Left lung (tissue), 14 donors: ENCODE measurements at places on chromosomes 12 and 14. TPM values are rescaled to one million over a fixed set of nuclear protein-coding genes. Genes with fewer than 3 reads are reported as not detected.

GRCh38 chr14:36550899-36551298 is 30.9 kb upstream of the NKX2-1 start:
- DNase-seq = no peak

- no peak for DNase-seq
These were observed 15.0 kb upstream of the ORAI1 start for GRCh38 chr12:121611306-121611705.

- DNase-seq = no peak
These were observed 225.8 kb downstream of the C12orf42 start for GRCh38 chr12:103269946-103270345.

- peak; percentile 96 for DNase-seq
These were observed at the start of gene ITGA7 for GRCh38 chr12:55707841-55708694. ITGA7 (minus strand) TSS chr12:55707904; CDS start chr12:55707682, 222 bp downstream.

The CAPZA3 gene
- polyA plus RNA-seq = 0.46 TPM

DNA sequence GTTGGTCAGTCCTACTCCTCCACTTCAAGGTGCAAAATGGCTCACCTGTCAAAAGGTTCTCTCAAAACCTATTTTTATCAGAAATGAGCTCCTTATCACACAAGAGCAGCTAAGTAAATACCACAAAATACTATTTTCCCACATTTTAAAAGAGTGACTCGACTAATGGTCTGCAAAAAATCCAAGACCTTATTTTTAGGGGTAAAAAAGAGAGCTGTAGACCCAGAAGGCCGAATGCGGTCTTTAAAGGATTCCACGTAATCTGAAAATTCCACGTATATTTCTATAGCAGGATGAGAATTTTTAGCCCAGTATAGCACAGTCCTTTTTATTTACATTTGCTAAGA is 3.8 kb downstream of the C14orf93 start:
- no peak for DNase-seq

- DNase-seq = no peak
These were observed 3.1 kb downstream of the EMP1 start for GRCh38 chr12:13199592-13199991.

DNA sequence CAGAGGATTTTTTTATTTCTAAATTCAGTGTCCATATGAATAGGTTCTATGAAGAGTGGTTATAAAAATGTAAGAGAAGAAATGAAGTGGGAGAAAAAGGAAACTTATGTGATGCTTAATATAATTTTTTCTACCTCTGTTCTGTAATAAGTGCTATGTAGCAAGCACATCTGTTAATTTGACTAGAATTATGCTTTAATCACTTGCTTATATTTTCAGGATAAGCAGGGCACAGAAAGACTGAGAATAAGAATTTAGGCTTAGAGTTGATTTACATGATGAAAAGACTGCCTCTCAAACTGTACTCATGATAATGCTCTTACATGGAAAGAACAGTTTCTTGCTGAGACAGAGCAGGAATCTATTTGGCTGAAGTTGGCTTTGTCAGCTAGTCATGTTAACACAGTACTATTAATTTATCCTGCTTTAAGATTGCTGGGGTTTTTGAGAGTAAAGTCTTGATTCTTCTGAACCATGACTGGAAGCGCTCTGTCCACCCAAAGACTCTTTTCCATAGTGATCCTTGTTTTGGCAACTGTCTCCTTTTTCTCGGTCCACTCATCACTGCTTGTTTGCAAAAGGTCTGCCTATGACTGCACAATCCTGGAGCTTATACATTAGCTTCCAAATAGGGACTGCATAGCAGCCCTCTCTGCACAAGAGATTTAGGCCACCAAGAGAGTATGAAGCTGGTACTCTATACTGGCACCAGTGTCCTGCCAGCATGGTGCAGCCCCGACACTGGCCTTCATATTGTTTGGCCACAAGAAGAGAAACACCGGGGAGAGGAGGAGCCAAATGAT is 98.8 kb downstream of the AKAP6 start:
- DNase-seq = peak; percentile 45

GRCh38 chr14:50670866-50671256 is 2.8 kb upstream of the SAV1 start:
- DNase-seq = no peak

DNA sequence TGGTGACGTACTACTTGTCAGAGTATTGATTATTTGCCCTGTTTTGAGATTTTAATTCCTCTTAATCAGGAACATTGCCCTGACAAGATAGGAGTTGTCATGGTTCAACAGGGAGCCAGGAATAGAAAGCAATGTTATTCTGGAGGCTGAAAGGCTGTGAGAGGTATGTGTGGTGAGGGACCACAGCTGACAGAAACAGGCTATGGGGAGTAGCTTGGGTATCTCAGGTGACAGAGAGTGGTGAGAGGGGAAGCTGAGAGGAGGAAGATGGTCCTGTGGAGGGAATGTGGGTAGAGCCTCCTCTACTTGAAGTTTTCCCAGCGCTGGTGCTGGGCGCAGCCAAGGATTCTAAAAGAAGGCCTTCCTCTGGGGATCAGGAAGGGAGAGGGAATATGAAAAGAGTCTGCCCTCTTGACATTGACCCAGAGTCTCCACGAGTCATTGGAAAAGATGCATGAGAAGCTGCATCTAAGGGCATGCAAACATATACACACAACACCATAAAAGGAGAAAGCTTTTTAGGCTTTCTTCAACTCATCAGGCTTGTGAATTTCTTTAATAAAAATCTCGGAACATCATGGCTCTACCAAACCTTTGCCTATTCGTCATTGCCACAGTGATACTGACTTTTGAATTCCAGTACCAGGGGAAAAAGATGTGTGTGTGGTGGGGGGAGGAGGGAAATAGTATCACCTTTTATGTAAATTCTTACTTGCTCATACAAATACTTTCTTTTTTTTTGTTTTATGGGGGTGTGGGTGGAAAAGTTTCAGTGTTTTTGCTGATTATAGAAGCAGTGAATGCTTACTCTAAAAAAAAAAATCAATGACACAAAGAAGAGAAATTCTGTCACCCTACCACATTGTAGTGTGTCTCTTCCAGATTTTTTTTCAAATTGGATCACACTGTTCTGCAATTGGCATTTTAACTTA is 39.9 kb upstream of the DHRS7 start:
- no peak for DNase-seq

The SIX4 gene
- 6.4 TPM for polyA plus RNA-seq

DNA sequence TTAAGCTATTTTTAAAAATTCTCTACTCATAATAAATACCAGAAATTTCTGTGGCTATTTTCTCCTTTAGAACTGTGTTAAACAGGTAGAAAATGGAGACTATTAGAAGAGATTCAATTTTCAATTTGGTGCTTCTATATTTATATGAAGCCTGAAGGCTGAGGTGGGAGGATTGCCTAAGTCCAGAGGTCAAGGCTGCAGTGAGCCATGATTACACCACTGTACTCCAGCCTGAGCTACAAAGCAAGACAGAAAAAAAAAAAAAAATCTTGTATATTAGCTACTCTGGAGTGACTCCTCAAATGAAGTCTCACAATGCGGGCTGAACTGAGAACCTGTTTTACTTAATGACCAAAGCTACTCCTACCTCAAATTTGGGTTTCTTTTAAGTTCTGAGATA is 9.8 kb upstream of the DPF3 start:
- DNase-seq = no peak

- DNase-seq = no peak
These were observed 3.4 kb downstream of the GALNT16 start for GRCh38 chr14:69263364-69263763.

GRCh38 chr12:76784600-76785051 is 20.7 kb downstream of the ZDHHC17 start:
- DNase-seq = peak; percentile 71

DNA sequence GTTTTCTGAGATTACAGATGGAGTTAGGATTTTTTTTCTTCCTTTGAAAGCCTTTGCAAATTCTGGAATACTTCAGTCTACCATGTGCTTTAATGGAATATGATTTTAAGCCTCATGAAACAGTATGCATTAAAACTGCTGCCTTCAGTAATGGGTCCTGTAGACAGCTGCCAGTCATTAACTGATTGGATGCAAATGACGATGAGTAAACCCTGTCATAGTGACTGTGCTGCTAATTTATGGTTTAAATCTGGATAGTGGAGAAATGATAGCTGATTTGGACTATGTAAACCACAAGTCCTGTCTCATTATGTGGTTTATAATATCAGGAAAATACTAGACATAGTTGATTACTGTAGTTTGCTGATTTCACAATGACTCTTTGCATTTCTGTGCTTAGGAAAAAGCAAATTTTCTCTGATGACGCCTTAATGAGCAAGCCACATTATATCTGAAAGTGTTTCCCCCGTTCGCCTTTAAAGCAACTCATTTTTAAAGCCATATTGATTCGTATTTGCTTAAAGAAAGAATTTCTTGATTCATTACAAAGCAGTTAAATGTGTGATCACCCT is 217.6 kb downstream of the TMTC2 start:
- no peak for DNase-seq

GRCh38 chr12:57740656-57741412 is 2.3 kb upstream of the AGAP2 start:
- DNase-seq = no peak

DNA sequence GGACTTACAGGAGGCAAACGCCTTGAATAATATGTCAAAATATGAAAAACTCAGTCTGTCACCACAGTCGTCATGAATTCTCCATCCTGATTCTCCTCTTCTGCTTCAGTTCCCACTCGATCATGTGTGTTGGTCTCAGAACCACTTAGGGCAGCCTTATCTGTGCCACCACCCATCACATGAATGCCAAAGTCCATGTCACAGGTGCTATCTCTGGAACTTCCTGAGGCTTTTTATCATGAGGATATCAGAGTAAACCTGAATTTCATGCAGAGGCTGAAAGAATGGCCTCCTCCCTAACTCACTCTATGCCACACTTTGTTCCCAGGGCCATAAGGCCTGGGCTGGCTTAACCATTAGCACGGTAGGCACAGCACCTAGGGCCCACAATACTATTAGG is 28.8 kb upstream of the MAP3K9 start:
- DNase-seq = no peak

DNA sequence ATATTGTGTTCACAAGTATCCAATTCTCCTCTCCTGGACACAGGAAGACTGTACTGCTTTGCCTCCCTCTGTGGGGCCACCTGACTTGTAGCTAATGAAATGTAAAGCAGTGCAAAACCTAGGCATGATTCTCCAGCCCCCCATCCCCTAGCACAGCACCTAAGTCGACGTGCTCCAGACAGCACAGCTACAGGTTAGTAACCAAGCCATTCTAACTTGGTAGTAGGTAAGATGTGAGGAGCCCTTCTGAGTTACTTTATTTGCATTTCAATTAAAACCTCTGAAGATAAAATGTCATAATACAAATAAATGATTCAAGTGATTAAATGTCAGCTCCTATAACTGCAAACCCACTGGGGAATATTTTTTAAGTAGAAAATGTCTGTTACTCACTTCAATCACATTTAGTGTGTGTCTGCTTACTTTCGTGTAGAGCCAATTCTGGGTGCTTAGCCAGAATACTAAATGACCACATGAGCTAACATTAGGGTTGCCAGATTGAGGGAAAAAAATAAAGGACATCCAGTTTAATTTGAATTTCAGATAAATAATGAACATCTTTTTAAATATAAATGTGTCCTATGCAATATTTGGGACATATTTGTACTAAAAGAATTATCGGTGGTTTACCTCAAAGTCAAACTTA is 64.8 kb upstream of the HIF1A start:
- DNase-seq = no peak

DNA sequence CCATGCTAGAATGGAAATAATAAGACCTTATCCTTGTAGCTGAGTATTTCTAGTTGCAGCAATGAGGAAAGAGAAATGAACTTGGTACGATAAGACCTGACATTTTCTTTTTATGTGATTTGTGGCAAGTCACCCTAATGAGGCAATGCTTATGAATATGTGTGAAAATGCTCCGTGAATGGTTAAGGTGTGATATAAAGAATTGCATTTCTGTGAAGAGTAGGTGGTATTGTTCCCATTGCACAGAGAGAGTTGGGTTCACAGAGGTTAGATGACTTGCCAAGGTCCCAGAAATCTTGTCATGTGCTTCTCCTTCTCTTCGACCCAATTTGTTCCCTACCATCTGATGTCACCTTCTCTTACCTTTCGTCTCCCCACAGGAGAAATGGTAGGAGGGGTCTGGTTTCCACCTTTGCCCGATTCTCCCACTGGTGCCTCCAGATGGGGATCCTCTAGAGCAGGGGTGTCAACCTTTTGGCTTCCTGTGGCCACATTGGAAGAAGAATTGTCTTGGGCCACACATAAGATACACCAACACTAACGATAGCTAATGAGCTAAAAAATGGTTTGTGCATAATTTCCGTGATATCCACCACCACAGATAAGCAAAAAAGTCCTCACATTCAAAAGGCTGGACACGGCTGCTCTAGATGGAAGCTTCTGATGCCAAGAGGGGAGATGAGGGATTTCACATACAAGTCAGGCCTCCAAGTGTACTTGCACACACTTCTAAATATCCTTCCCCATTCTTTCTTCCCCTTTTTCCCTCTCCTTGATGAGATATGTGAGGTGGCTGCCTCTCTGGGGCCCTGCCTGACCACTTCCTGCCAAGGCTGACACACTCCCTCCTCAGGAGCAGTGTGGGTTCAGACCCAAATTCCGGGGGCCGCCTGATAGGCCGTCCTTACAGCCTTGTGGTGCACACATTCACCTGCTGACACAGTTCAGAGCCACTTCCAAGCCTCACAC is 96.1 kb downstream of the PLXNC1 start:
- peak; percentile 88 for DNase-seq

GRCh38 chr12:32567296-32567674 is 111.8 kb upstream of the DNM1L start:
- no peak for DNase-seq

The PPP2R5C gene
- 103 TPM for polyA plus RNA-seq

DNA sequence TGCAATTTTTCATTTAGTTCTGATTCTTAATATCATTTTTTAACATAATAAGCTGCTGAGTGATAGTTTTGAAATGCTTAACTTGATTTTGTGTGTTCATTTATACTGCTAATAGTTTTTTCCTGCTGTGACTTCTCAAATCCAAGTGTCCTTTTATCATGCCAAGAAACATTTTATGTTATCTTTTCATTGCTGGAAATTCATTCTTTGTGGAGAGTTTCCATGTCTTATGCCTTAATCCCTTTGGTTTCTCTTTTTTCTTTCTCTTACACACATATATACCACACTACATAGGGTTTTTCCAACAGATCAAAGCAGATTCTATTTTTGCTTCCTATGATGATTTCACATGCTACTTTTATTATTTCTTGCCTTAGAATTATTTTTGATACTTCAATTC is 981.1 kb downstream of the SLC6A15 start:
- no peak for DNase-seq

The BTBD7 gene
- 42.2 TPM for polyA plus RNA-seq

DNA sequence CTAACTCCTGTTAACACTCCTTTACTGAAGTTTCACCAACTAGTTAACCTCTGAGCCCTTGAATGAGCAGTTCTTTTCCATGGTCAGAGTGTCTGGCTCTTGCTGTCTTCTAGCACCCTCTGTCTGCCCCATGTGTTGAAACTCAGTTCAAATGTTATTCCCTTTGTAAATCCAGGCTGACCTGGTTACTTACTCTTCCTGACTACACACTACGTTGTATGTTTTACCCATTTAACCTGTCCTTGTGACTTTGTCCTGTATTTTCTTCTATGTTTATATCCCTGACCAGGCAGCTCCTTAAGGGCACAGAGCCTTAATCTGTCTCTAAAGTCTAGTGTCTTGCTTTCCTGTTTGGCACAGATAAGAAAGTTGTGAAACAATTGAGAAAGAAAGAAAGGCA is 389.0 kb upstream of the RPL10L start:
- peak; percentile 30 for DNase-seq

The KCNK13 gene
- 0.15 TPM for polyA plus RNA-seq
